Stimulated activated CD4-positive, alpha-beta T cell treated with anti-CD3 and anti-CD28 coated beads, TNF-alpha, amount 100 ng/mL, for 1 hour (primary cell): ENCODE measurements at places on chromosomes 1 and 21.

DNA sequence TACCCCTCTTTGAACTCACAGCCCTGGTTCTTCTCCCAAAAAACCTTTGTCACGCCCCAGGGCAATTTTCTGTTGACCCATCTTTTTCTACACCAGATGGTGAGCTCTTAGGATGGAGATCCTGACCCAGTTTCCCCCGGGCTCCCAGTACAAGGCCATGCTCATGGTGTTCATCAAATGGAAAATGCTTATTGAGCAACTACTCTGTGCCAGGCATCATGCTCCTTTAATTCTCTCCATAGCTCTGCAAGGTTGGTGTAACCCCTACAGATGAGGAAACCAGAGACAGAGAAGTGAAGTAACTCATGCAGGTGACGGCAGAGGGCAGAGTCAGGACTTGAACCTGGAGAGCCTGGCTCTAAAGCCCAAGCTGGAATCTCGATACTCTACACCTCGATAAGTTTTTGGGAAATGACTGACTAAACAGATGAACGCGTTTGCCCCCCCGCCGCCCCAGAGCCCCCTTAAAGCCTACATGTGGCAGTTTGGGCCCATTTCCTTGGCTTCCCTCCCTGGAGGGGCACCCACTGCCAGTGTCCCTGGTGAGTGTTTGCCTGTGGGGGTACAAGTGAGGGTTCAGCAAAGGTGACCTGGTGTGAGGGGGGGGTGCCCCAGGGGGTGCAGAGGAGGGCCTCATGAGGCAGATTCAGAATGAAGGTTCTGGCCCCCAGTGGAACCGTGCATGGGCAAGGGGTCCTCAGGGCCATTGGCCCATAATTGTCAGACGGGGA, 30.2 kb upstream of the RUNX3 start:
- DNase-seq = no peak

DNA sequence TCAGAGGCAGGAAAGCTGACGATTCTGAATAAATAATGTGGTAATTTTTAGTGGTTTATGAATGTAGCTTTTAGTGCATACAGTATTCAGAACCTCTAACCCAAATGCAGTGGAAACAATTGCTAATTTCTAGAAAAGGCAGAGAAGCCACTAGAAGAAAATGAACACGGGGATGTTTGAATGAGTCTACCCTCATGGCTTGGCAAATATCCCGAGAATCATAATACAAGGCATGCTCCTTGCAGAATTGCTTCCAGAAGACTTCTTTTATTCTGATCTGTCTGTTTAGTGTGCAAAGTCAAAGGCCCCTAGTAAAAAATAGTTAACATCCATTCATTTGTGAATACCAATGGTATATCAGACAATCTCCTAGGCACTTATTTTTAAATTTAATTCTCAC, 246.8 kb downstream of the LMO4 start:
- DNase-seq = no peak

DNA sequence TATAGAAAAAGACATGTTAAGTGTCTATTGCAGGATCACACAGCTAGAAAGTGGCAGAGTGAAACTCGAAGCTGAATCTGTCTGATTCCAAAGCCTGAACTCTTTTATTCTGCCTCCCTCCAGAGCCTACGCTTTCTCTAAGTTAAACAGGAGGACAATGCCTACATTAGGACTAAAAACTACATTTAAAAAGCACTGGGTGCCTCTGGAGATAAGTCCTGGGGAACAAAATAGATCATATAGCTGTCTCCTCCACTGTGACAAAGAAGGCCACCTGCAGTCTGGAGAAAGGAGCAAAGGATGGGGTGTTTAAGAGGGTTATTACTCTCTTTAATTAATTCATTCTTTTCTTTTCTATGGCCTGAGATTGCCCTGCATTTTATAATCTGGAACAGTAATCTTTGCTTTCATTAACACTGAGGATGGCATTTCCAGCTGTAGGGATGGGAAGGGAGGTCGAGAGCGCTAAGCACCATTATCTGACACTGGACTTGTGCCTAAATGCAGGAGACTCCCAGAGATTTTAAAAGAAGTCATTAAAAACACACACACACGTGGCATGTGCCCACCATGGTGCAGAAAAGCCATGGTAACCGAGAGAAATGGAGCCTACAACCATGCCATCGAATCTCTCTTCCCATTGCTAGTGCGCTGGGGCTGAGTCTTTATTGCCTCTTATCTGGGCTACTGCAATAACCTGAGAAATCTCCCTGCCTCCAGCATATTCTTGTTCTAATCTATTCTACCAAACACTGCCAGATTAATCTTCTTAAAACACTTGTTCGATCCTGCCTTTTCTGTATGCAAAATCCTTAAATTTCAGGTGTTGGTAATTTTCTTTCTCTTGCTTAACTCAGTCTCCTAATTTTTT, 92.2 kb downstream of the PLXNA2 start:
- no peak for DNase-seq

DNA sequence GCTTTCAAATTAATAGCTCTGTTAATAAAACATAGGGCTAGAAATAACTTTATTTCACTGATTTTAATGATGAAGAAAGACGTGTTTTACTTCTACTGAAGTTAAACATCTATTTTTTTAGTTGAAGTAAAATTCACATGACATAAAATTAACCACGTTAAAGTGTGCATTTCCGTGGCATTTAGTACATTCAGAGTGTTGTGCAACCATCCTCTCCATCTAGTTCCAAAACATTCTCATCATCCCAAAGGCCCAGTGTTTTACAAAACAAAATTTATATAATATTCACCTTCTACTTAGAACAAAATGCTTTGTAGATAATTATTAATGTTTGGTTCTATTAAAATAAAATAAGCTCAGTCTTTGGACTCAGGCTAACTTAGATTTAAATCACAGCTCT, 108.5 kb upstream of the GNG12 start:
- no peak for DNase-seq

- DNase-seq = no peak
These were observed 724.6 kb downstream of the ADGRL2 start for GRCh38 chr1:82525378-82525777.

GRCh38 chr1:248862998-248863881, 4.4 kb upstream of the ZNF692 start:
- peak; percentile 48 for DNase-seq

DNA sequence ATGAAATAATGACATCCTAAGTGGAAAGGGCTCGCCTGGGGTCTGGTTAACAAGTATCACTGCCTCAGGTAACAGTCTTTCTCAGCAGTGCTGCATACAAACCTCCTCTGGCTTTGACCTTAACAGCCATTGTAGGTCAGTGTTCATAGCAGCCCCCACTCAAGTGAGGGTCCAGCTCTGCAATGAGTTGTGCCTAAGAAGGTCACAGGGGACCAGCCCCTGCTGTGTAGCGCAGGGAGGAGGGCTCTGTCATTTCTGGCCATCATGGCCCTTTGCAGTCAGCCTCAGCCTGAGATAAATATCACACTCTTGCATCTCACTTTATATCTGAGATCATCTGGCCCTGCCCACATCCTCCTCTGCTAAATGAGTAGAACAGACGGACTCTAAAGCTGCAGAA, 18.1 kb upstream of the MYSM1 start:
- no peak for DNase-seq

GRCh38 chr1:155320252-155320651, 442 bp upstream of the RUSC1 start:
- no peak for DNase-seq

GRCh38 chr1:210250665-210250997, 18.0 kb downstream of the SERTAD4 start:
- no peak for DNase-seq

- DNase-seq = no peak
These were observed 12.2 kb downstream of the SMAP2 start for GRCh38 chr1:40385437-40386358.

DNA sequence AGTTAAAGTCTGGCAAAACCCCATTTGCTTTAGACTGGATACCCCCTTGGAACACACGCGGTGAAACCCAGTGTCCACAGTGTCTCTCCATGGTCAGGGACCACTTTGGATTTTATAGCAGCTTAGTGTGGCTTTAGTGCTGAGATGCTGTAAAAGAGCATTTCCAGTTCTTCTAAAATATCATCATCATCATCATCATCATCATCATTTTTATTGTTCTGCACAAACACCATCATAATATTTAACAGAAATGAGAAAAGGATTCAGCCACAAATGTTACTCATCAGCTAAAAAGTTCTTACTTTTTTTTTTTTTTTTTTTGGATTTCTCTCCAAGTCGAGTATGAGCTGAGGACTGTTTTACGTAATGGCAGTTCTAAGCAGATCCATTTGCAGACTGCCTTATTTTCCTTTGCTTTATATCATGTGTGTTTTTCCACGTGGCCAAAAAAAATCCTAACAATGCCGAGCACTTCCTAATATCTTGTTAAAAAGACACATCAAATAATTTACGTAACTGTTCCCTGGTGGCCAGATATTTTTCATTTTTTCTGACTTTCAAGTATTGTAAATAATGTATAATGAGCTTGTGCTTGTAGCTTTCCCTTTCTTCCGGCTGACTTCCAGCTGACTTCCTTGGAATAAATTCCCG, 62.8 kb downstream of the EVA1C start:
- no peak for DNase-seq

GRCh38 chr21:46116189-46116775, 18.4 kb downstream of the COL6A2 start:
- no peak for DNase-seq

DNA sequence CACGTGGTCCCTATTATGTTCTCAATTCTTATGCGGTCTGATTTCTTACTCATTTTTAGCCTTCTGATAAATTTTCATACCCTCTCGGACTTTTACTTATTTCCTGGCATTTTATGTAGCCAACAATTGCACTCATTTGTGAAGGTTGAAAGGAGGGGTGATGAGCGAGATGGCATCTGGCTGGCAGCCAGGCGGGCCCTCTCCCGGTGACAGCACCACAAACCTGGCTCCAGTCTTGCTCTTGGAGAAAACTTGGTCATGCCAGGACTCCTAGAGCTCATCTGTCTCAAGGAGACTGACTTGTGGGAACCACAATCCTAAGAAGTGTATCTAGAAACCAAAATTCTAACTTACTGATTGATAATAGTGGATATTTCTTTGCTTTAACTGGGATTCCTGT, 14.6 kb upstream of the AHCTF1 start:
- no peak for DNase-seq

DNA sequence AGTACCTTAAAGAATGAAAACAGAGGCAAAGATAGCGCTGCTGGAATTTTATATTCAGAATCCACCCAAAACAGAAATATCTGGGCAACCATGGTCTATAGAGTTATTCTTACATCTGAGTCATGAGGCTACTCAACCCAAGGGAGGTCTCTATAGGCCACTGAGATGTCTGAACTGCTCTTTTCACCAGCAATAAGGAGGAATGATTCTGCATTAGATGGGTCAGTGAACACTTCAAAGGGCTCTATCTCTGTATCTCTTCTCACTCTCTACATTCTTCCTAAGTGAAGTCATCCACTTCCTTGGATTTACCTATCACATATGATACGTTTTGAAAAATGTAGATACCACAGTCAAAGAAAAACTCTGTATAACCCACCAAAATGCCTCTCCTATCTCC, 90.2 kb upstream of the NGF start:
- DNase-seq = no peak

DNA sequence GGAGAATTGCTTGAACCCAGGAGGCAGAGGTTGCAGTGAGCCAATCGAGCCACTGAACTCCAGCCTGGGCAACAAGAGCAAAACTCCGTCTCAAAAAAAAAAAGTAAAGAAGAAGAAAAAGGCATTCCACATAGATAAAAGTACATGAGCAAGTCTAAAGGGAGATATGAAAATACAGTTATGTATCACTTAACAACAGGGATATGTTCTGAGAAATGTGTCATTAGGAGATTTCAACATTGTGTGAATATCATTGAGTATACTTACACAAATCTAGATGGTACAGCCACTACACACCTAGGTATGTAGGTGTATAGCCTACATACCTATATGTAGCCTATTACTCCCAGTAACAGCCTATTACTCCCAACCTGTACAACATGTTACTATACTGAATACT, 12.7 kb downstream of the ARNT start:
- DNase-seq = no peak

- DNase-seq = no peak
These were observed 19.5 kb downstream of the XKR8 start for GRCh38 chr1:27979151-27979858.

- DNase-seq = no peak
These were observed 26.2 kb downstream of the RASAL2 start for GRCh38 chr1:178120088-178120487.

DNA sequence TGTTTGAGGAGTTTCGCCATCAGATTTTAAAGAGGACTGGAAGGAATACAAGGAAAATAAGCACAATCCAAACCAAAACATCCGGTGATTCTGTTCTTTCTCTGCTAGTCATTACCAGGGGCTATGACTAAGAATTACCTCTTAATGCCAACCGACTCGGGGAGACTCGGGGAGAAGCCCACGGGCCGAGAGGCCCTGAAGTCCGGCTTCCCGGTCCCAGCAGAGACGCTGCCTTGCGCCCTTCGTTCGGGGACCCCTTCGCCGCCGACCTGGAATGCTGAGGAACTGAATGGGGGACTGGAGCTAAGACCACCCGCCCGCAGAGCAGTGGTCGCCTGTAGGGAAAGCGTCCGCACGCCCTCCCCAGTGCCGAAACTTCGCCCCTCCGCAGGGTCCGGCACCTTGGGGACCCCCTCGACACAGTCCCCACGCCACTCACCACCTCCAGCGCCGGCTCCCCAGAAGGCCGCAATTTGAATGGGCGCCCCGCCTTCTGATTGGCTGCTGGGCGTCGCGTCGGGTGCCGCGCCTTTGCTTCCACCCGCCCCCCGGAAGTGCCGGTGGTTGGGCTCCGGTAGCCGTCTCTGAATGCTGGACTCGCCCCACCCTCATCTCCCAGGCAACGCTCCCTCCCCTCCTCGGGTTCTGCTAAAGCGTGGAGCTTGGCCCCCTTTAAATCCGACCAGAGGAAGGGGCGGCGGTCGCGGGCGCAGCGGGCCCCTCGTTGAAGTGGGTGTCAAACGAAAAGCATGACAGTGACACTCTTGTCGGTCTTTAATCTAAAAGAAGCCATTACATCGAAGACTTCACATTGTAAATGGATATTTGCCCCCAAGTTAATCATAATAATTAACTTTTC, at the start of gene KIF14:
KIF14 (minus strand) TSS at position 479 of the 859 bp plus-strand sequence. CDS start 2,028 bp downstream, outside the sequence.
- peak; percentile 76 for DNase-seq

- no peak for DNase-seq
These were observed 296.9 kb upstream of the SGIP1 start for GRCh38 chr1:66237042-66237441.
